Stimulated activated CD4-positive, alpha-beta T cell treated with anti-CD3 and anti-CD28 coated beads, Interleukin-1b, Interleukin-23, amount 100 ng/mL, for 4 hours (primary cell): ENCODE measurements at places on chromosomes 6 and 20.

- no peak for DNase-seq
These were observed 227.7 kb upstream of the CDH4 start for GRCh38 chr20:61024390-61024789.

DNA sequence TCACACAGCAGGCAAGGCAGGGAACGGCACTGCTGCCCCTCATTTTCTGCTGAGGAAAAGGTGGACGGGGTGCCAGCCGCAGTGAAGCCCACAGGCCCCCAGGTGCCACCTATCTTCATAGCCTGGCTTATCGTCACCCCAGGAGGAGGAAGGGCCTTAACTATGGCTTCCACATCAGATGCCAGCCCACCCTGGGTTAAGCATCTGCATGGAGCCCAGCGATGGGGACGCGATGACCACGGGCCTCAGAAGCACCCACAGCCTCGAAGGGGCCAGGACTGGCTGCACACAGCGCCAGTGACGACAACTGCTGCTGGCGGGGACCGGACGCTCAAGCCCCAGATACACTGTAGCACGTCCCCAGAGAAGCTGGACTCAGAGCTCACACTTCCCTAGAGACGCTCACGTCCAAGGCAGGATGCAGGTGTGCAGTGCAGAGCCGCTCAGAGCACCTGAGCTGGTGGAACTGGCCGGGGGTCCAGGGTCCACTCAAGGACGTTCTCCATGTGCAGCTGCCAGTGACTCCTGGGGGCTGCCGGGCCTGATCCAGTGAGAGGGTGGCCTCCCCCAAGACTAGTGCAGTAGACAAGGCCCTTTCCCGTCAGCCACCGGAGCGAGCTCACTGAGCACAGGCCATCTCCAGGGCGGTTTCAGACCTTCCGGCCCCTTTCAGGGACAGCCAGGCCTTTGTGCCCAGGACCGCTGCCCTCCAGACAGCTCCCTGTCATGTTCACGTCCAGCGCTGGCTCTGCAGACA, 83.0 kb downstream of the YTHDF1 start:
- no peak for DNase-seq

GRCh38 chr6:109381747-109382575, at the start of gene CD164:
CD164 (minus strand) TSS chr6:109382467; CDS start chr6:109382378, 89 bp downstream.
- DNase-seq: peak; percentile 94

GRCh38 chr6:167972193-167972592, 25.3 kb upstream of the KIF25 start:
- no peak for DNase-seq

GRCh38 chr6:3117912-3118352, 579 bp upstream of the BPHL start:
- no peak for DNase-seq

GRCh38 chr20:35091816-35092523, 637 bp downstream of the TRPC4AP start:
- no peak for DNase-seq

DNA sequence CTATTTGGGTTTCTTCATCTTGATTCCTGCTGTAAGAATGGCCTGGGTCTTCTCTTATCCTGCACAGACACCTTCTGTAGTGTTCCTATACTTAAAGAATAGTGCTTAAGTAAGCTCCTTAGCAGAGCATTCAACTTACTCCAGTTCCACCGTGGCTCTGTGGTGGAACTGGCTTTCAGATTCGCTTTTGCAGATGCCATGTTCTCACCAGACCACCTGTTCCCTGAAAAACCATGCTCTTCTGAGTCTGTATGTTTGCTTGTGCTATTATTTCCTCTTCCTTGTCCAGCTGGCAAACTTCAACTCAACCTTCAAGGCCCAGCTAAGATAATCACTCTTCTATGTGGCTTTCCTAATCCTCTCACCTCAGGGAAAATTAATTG, 4.9 kb downstream of the ELMO2 start:
- no peak for DNase-seq

DNA sequence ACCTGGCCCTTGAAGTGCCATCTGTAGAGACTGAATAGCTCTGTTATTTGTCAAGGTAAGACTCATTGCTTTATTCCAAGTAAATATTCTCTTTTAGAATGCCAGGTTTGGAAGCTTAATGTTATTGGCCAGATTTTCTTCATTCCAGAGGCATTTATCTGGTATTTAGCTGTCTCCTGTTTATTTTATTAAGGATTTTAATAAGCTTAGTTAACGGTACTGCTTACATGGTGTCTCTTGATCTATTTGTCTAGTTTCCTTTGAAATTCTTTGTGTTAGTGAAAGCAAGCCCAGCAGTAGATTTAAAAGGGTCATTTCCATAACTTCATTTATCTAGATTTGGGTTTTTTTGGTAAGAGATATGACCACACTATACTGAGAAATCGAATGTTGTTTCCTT, 7.7 kb downstream of the RALY start:
- DNase-seq: no peak

GRCh38 chr6:155263373-155264063, at the start of gene CLDN20:
CLDN20 (plus strand) TSS chr6:155264013; CDS start chr6:155275720, 11,707 bp downstream.
- DNase-seq: no peak

DNA sequence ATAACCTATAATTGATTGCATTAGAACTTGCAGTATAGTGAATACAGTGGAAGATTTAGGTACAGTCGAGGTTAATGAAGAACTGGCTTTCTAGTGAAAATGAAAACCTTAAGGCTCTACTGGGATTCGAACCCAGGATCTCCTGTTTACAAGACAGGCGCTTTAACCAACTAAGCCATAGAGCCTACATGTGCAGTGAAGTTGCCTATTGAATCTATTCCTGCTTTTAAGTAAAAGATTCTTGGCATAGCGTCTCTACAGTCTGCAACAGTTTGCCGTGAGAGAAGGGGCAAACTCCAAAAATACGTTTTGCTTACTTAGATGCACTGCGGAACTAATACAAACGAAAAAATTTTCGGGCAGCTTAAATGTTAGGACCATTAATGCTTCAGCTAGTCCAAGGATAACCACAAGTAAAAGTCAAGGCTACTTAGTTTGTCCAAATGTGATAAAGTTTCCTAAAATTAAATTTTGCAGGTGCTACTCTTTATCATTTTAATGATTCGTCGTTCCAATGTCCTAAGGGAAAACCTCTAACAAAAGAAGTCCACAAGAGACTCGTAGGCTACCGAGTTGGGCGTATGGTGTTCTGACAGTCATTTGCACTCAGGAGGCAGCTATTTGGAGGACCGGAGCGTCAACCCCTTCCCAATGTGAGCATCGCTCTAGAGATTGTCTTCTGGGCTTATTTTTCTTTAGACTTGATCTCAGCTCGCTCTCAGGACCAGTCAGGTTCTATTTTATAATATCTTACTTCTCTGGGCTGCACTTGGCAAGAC, 31.3 kb upstream of the ZSCAN23 start:
- DNase-seq: no peak

DNA sequence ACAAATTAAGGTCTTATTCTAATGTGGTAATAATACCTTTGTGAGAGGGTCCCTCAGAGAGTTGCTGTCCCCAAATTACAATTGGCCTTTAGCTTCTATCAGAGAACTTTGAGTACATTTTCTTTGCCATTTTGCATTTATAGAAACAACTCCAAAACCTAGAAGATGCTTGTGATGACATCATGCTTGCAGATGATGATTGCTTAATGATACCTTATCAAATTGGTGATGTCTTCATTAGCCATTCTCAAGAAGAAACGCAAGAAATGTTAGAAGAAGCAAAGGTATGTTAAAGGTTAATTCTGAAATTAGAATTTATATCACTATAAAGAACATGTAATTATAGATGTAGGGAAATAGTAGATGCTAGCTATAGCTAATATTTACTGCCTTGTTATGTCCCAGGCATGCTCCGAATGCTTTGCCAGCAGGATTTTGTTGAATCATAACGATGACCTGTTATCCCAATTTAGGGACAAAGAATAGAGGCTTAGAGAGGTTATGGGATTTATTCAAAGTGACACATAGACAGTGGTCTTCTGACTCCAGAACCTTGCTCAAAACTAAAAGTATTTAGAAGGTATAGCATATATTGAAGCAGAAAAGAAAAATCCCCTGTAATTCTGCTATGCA, 7.4 kb downstream of the PFDN4 start:
- DNase-seq: no peak

DNA sequence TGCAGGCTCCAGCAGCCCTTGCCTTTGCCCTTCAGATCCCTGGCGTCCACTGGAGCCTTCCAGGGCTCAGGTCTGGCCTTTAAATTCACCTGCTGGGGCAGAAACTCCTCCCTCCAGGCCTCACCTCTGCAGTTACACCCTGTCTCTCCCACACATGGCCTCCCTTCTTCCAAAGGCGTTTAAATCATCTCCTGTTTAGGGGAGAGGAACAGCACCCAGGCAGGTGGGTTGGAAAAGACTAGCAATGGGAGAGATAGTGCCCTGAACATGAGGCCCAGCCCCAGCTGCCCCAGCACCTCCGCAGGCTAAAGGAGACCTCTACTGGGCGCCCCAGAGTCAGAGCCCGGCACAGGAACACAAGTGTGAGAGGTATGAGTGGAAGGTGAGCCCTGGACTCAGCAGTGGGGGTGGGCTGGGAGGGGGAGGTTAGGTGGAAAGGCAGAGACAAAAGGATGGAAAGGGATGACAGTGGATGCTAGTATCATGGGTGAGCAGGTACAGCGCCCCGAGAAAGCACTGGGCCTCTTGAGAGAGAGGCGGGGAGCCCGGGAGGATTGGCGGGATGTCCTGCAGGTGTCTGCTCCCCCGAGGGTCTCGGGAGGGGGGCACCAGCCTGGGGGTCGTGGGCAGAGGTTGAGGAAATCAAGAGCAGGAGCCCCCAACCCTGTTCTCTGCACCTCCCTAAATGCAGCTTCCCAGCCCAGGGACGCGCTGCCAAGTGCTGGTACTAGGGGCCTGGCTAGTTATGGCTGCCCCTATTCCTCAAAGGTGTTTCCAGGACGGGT, at the start of gene CST9:
Gene CST9, minus strand, starts transcription at position 51 of the 785 bp plus-strand sequence. CDS start 53 bp downstream, outside the sequence.
- no peak for DNase-seq

- DNase-seq: no peak
These were observed 74.6 kb downstream of the ATG5 start for GRCh38 chr6:106250953-106251352.

- DNase-seq: no peak
These were observed 43.6 kb upstream of the IER3 start for GRCh38 chr6:30787954-30788353.

DNA sequence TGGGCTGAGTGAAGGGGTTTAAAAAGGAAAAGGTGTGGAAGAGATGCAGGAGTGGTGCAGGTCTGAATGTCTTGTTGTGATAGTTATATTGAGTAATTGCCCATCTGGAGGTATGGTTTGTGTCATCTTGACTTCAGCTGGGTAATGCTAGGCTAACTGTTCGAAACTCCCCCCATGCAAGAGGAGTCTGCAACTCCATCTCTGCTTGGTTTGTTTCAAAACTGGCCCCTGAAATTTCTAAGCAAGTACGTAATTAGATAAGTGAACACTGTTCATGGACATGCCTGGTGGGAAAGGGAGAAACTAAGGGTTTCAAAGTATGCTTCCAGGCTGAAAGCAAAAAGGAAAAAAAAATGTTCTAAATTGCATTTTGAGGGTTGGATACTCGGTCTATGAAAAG, 17.1 kb downstream of the TTK start:
- no peak for DNase-seq

GRCh38 chr6:98880486-98880885, 46.1 kb downstream of the POU3F2 start:
- no peak for DNase-seq

- no peak for DNase-seq
These were observed 52.0 kb downstream of the TRPC4AP start for GRCh38 chr20:35040646-35041045.

DNA sequence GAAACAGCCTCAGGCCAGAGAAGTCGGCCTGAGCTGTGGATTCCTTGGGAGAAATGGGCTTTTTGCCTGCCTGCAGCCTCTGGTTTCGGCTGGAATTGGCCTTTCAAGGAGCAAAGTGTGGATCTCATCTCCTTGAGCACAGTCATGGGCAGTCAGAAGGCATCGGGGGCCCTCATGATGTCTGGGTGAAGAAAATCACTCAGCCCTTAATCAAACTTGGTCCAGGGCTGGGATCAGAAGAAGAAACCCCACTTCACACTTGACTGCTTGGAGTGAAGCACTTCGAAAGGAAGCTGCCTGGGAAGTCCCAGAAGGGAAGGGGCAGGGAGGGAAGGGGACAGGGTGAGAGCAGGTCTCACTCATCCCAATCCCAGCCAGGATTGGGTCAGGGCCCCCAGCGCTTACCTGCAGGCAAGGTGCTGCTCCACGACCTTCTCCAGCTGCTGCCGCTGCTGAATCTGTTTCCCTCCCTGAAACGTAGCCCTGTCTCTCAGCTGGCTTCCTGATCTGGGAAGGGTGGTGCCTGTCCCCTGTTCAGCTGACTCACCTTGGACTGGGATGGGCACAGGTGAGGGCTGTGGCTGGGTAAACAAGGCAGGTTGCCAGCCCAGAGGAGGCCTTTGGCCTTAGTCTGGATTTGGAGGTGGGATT, at the start of gene SDCBP2:
Gene SDCBP2, minus strand, starts transcription at position 460 of the 651 bp plus-strand sequence. CDS start 8,723 bp downstream, outside the sequence.
- no peak for DNase-seq

DNA sequence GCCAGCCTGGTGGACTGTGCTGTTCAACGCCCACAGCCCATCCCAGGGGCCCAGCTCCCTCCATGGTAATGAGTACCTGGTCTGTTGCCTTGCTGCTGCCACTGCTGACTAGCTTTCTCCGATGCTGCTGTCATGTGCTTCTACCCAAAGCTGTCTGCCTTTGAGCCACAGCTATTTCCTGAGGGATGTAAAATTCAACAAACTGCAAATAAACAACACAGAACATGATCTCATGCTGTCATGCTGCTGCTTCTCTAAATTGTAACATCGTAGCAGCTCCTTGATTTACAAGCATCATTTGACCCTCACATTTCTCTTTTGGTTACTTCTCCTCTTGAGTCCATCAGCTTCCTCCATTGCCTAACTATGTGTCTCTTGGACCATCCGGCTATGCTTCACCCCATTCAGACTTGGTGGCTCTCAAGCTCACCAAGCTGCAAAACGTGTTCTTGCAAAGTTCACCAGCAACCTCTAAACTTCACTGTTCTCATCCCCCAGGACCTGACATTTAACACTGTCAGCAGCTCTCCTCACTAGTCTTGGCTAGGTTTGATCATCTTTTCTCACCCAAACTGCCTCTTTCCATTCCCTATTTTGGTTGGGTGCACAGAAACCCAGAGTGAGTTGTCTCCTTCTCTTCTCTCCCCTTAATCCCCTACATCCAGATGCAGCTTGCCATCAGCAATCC, 54.6 kb downstream of the FYN start:
- no peak for DNase-seq

- no peak for DNase-seq
These were observed 161.4 kb upstream of the HTR1E start for GRCh38 chr6:86775893-86776292.

DNA sequence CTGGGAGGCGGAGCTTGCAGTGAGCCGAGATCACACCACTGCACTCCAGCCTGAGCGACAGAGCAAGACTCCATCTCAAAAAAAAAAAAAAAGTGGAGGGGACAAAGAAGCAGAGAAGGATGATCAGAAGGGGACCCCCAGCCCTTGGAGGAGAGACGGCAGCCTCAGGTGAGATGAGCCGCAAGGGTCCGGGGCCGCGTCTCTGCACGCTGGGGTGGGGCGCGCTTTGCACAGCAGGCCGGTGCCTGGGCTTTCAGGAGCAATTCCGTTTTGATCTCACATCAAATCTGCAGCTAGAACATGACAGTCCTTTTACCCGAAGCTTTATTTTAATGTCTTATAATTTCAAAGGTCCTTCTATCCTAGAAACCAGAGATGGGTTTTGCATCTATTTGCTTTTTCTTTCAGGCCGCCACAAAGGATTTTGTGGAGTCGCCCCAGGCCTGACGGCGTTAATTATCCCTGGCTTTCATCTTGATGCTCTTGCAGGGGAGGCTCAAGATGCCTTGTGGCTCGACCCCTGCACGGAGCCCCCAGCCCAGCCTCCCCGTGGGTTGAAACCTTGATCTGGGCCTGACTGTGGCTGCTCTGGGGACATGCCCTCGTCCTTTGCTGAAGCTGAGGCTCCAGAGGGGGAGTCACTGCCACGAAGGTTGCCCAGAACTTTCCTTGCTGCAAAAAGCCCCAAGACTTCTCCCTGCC, 17.3 kb downstream of the HRH3 start:
- DNase-seq: no peak

- no peak for DNase-seq
These were observed 207.9 kb downstream of the SAMD5 start for GRCh38 chr6:147716434-147716833.
